ENCODE measurements at places on chromosomes 5 and 9.

DNA sequence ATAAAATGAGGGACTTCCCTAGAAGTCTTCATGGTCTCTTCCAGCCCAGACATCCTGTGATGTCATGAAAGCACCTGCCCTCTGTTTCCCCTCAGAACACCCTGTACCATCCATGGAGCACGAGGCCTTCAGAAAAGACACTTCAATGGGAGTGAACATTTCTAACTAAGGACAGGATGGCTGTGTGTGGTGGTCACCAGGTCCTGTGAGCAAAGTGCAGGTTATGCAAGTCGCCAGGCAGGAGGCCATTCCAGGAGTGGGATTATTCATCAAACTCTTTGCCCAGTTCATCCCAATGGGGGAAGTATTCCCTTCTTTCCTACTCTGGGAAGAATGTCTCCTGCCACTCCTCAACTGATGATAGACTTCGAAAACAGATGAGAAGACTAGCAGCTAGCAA is 80.5 kb downstream of the SLC1A3 start:
- DNase-seq = no peak

- DNase-seq = no peak
These were observed 548.7 kb downstream of the TUSC1 start for GRCh38 chr9:25129537-25129936.

DNA sequence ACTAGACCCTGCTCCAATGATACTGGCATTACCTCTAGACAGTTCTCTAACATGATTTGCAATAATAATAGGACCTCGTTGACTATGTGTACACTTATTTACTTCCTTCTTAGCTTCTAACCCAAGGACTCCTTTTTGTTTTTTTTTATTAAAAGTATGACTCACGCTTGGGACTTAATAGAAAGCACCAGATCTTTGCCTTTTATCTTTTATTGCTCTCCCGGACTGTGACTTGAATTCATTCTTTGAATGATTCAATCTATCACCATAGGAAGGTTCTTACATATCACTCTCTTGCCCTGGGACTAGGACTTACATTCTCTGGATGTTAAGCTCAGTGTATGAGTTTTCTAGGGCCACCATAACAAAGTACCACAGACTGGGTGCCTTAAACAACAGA is 9.0 kb downstream of the C9 start:
- no peak for DNase-seq

- no peak for DNase-seq
These were observed at the start of gene SGCD for GRCh38 chr5:156326718-156327259. Gene SGCD (plus strand): TSS chr5:156327164.

DNA sequence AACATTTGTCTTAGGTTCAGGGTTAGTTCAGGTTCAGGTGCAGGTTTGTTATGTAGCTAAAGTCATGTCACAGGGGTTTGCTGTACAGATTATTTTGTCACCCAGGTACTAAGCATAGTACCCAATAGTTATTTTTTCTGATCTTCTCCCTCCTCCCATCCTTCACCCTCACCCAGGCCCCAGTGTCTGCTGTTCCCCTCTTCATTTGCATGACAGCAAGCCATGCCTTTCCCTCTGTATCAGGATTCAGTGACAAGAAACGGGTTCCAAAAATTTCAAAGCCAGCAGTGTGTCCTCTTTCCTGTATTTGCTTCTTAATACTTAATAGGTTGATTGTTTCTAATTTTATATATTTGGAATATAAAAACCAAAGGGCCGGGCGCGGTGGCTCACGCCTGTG is 330.8 kb upstream of the SGCD start:
- no peak for DNase-seq
